D721Med (cell line): ENCODE measurements at places on chromosomes 6 and 20.

- DNase-seq, result no peak
Observed at GRCh38 chr6:37653229-37653628, 44.5 kb downstream of the MDGA1 start.

GRCh38 chr6:101393829-101394251 lies 332 bp downstream of the GRIK2 start:
- no peak for DNase-seq

- no peak for DNase-seq
Observed at GRCh38 chr20:32021091-32021490, 10.9 kb downstream of the CCM2L start.

- no peak for DNase-seq
Observed at GRCh38 chr6:2008383-2008976, 236.9 kb downstream of the GMDS start.

GRCh38 chr20:32572271-32572968 lies 12.7 kb downstream of the NOL4L start:
- no peak for DNase-seq

DNA sequence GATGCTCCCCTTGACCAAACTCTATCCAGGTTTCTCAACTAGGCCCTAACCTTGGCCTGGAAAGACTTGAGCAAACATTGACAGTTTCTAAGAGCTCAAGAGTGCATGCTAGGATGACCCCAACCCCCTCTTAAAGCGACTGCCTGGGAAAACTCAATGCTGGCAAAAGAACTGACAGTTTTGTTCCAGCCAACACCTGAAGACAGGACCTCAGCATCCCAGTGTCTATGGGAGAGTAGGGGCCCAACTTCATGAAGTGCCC lies 119.9 kb downstream of the ZMYND8 start:
- DNase-seq, result no peak

DNA sequence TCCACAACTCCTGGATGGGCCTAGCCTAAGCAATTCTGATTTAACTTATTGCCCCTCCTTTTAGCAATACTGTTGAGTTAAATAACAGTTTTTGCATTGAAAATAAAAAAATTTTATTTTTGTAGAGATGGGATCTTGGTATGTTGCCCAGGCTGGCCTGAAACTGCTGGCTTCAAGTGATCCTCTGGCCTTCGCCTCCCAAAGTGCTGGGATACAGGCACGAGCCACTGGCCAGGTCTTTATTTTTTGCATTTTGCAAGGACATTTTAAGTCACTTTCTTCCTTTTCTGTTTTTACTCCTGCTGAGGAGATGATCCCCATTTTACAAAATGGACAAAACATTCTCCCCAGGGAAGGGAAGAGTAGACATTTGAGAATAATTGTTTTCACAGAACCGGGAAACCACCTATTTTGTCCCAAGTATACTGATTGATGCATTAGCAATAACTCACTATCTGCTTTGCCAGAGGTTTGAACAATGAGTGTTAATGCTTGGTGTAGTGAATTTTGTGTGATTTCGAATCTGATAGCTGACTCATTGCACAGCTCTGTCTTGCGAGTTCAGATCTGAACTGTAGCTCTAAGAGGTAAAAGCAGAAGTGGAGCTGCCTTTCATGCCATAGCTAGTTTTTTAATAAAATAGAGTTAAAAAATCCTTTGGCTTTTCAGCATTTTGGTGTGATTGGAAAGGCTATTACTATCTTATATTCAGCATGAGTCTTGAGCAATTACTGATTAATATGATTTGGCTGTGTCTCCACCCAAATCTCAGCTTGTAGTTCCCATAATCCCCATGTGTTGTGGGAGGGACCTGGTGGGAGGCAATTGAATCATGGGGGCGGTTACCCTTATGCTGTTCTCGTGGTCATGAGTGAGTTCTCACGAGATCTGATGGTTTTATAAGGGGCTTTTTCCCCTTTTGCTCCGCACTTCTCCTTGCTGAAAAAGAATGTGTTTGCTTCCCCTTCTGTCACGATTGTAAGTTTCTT lies 20.9 kb downstream of the IGF2R start:
- no peak for DNase-seq

DNA sequence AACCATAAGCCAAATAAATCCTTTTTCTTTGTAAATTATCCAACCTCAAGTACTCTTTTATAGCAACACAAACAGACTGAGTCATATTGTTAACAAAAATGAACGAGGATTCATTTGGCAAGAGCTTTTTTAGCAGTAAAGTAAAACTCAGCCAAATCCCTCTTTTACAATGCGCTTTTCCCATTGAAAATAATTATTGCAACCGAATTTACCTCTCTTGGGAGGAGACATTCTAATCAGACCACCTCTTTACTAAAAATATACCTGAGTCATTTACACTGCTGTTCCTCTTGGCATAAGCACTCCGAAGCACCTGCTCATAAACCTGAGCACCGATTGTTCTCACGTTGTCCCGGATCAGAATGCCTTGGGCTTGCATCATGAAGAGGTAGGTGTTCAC lies 57.4 kb downstream of the B4GALT5 start:
- DNase-seq, result no peak

DNA sequence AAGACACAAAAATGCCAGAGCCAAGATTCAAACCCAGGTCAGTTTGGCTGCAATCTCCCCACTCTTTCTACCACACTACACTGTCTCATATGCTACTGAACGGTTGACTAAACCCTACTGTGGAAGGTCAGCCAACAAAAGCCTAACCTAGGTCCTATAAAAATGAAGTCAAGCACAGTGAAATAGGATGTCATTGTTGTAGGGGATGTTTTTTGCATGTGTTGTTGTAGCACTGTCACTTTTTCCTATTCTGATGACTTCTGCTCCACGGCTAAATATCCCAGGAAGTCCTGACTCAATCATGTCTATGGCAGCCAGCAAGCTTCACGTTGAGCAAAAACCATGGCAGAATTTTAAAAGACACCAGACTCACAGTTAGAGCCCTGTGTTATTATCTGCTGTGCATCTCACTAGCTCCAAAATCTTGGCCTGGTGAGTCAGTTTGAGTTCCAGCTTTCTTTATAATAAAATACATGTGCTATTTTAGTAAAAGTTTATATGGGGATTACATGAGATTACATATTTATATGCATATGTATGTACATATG lies 322.1 kb upstream of the NT5E start:
- DNase-seq, result no peak

DNA sequence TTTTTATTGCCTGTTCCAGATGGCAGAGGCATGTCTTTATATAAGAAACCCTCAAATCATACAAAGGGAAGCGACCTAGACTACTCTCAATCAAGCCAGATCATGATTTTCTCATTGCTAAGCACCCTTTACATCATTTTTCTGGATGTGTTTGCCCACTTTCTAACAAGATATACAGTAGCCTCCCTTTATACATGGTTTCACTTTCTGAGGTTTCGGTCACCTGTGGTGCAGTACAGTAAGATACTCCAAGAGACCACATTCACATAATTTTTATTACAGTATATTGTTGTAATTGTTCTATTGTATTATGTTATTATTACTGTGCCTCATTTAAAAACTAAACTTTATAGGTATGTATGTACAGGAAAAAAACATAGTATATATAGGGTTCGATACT lies 23.6 kb downstream of the TOMM6 start:
- DNase-seq, result no peak

DNA sequence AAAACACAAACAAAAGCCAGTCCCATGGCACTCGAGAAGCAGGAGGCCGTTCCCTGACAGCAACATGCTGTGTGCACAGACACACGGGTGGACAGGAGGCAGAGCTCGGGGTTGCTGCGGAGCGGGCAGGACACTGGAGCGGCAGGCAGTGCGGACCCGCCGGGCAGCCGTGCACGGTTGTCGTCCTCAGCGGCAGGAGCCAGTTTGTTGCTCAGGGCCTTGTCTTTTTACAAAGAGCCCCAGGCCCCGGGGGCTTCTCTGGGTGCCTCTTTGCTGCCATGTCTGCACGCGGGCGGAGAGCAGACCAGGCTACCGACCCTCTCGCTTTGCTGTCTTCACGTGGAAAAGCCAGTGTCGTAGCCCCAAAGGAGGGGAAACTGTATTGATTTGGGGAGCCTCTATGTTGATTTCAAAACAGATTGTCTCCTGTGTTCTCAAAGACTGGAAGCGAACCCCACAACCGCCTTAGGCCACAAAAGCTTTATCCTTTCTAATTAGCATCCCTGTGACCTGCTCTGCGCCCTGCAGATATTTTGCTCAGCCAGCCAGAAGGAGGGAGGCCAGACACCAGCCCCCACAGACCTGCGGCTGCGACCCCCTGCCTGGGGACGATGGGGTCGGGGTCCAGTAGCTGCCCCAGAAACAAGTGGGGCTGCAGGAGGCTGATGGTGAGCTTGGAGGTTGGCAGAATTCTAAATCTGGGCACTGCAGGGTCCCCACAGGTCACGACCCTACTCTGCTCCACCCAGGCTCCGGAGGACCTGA lies 50.2 kb downstream of the ERMARD start:
- no peak for DNase-seq

GRCh38 chr20:19070681-19071445 lies 141.6 kb upstream of the SLC24A3 start:
- DNase-seq, result no peak

DNA sequence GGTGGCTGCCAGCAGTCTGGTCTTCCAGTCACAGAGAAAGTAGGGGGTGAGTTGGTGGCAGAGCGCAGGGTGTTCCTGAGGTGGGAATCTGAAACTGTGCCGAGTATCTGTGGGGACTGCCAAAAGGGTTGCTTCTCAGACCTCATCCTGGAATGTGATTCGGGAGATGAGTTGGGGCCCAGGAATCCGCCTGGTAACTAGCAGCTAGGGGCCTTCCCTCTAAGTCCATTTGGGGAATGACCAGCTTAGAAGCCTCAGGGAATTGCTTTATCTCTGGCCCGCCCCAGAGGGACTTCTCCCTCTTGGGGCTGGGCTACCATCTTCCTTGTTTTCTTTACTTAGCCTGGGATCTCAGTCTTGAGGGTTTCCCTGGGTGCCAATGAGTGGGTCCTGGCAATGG lies 49.6 kb downstream of the MOCS1 start:
- DNase-seq, result no peak

DNA sequence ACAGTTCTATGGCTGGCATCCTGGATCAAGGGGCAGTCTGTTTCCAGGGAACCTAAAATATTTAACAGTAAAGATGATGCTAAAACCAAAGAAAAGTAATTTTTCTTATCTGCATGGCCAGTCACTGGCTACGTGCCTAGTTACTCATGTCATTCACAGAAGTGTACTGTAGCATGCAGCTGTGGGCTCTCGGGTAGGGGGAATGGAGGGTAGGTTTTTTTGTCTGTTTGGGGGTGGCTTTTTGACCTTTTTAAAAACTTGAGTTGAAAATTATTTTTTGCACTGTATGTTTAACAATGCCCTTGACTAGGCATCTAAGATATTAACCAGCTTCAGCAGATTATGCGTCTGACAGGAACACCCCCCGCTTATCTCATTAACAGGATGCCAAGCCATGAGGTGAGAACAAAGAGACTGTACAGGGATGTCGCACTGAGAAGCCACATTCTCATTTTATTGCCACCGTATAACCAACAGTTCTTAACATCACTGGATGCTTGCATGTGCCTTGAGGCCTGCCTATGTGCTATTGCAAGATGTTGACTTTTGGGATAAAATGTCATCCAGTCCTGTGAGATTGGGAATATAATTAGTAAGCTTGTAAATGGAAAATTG lies 30.3 kb upstream of the MAPK13 start:
- DNase-seq, result no peak

GRCh38 chr20:24768713-24769601 lies 180.1 kb upstream of the CST7 start:
- no peak for DNase-seq

GRCh38 chr20:34512955-34513419 lies 3.2 kb upstream of the DYNLRB1 start:
- no peak for DNase-seq

DNA sequence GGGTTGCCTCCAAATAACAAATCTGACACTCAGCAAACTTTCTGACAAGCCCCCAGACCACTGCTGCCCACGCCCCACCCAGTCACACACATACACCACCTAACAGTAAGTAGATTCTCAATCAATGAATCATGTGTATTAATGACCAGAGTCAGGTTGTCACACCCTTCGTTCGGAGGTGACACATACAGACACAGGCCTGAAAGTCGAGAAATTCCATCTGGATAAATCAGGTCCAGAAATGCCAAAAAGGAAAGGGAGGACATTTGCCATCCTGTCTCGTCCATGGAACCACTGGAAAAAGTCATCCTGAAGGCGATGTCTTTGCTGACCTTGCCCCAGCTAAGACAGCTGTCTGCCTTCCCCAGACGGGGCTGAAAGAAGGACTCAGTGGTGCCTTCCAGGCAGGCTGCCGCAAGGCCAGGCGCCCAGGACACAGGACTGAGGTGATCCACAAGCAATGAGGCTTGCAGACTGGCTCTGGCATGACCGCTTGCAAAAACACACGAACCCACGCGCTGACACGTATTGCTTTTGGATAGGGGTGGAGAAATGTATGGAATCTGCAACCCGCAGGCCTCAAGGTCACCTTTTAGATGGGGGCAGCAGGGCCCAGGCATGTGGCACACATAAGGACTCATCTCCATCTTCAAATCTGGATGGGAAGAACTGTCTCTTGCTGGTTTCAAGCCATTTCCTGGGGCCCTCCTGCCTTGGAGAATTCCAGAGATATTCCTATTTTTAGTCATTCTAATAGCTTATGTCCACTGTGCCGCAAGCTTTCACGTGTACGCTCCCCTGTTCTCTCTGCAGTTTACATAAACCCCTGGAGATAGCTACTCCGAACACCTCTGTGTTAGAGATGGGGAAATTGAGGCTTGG lies 9.0 kb downstream of the NFATC2 start:
- no peak for DNase-seq

- DNase-seq, result no peak
Observed at GRCh38 chr6:128512296-128512695, 8.1 kb downstream of the PTPRK start.

- DNase-seq, result no peak
Observed at GRCh38 chr20:6180531-6180930, 57.7 kb upstream of the FERMT1 start.

DNA sequence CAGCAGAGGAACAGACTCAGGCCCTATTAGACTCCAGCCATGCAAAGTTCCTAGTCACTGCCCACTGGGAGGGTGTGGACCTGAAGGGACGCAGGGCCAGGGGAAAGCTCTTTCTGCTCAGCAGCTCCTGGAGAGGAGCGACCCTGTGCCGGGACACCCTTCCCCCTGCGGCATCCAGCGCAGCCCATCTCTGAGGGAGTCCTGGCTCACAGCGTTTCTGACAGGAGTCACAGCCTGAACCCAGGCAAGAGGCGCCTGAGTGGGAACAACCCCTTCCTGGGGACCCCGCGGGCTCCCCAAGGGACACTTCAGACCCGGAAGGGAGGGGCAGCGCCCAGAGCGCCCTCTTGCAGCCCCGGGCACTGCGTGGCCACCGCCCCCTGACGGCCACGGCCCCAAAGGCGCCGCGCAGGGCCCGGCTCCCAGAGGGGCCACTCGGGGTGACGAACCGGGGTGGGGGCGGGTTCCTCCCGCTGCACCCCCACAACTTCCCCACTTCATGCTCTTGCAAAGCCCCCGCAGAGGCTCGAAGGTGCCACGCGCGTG lies 862 bp downstream of the UCKL1 start:
- DNase-seq, result peak; percentile 68

DNA sequence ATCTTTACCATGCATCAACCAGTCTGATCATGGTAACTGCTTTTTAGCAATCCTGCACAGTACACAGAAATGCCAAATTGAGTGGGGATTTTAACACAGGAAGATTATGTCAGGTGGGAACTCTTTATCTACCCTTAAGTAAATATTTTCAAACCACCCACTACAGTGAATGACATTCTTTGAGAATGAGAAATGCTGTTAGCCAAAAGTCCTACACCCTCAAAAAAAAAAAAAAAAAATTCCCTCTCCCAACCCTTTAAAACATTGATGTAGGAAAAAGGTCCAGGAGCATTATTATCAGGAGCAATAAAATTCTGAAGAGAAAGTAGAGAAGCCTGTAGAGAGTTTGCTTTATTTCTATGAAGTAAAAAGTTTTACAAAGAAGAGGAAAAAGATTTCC lies 307.2 kb upstream of the THEMIS start:
- DNase-seq, result no peak
